ENCODE measurements at places on chromosomes 3 and 15.

DNA sequence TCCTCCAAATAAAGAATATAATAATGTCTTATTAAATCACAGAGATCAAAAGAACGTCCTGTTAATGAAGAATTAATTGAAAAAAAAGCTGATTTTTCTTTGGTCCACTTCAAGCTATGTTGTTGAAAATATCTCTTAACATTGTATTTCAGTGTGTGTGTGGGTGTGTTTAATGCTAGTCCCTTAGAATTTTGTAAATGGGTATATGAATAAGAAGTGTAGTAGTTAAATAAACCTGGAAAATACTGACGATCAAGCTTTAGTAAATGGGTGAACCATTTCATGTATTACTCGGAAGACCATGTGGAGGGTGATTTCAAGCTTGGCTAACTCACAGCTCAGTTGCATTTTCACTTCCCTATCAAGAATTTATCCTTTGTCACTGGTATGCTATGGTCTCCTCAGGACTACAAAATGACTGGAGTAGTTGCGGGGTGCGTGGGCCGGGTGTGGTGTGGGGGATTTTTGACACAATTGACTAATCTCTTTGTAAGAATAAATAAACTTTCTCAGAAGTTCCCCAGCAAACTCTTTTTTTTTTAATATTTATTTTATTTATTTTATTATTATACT is 586.4 kb downstream of the GRM7 start:
- DNase-seq: no peak

DNA sequence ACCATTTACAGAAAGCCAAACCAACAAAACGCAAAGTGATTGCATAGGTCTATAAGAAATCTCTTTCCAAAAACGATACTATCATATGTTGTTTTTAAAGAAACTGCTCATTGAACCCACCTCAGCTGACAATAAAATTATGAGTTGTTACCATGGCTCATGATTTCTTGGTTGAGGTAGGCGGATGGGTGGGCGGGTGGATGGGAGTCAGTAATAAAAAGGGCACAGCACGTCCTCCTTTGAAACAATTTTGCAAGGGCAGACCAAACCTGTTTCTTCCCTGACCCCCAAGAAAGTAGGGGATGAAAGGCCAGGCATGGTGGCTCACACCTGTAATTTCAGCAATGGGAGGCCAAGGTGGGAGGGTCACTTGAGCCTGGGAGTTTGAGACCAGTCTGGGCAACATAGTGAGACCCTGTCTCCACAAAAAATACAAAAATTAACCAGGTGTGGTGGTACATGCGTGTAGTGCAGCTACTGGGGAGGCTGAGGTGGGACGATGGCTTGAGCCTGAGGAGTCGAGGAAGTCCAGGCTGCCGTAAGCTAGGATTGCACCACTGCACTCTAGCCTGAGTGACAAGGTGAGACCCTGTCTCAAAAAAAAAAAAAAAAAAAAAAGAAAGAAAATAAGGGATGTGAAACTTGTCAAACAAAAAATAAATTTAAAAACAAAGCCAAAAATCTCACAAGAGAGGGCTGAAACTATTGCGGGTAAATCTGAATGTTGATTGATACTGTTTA is 2.1 kb downstream of the ABHD10 start:
- DNase-seq: no peak

DNA sequence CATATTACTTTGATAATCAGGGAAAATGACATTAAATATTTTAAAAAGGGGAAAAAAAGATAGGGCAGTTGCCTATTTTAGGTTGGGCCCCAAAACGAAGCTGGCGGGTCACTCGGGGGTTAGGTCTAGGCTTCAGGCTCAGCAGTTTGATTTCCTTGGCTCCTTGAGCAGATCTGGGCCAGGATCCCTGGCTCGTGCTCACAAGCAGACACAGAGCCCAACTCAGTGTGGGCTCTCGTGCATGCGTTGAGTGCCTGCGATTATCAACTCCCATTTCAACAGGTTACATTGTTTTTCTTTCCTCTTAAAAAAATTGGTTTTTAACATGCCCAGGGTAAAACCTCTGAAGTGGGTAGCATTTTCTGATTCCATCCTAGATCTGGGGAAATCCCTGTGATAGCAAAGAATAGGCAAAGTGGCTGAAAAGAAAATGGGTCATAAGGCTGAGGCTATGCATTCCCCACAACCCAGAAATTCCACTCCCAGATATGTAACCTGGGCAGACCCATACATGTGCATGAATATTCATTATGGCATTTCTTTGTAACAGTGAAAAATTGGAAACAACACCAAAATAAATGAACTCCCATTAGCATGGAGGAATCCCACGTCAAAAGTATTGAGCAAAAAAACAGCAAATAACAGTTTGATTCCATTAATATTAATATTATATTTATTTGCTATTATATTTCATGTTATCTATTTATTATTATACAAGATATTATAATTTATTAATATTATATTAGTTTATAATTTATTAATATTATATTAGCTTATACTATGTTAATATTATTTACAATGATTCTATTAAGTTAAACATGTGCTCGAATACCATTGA is 27.8 kb downstream of the FAM43A start:
- no peak for DNase-seq

- no peak for DNase-seq
Measured at GRCh38 chr3:144923046-144923775, 951.6 kb downstream of the DIPK2A start.

DNA sequence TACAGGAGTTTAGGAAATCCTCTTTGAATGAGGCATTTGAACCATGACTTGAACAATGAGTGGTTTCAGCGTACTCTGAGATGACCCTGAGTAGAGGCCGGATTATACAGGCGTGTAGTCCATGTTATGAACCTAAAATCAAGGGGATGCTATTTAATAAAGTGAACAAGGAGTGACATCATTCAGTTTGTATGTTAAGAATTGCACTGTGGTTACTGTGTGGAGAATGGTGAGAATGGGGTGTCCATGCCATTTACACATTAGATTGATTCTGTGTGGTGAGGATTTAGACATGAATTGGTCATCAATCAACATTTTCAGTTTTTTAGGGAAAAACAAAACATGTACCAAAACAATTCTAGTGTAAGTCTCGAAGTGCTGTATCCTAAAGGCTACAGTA is 65.8 kb downstream of the TPRG1 start:
- DNase-seq: no peak

- DNase-seq: no peak
Measured at GRCh38 chr15:77706482-77707244, 74.0 kb upstream of the LINGO1 start.

GRCh38 chr3:182722907-182723306 is 70.4 kb upstream of the ATP11B start:
- DNase-seq: no peak

- DNase-seq: no peak
Measured at GRCh38 chr15:51620641-51621040, 1.9 kb downstream of the DMXL2 start.

DNA sequence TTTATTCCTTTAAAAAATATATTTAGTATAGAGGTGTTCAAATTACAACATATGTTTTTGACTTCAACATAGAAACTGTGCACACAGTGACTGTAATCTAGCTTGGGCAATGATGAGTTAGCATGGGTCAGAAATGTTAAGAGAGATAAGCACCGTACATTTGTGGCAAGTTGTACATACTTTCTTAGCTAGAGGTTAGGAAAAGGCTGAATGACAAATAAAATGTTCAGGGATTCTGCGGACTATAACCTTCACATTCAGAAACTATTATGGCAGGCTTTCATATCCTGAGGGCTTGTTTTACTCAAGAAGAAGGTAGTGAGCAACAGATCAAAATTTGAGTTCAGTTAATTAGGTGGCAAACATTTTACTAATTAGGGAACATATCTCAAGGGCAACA is 379.7 kb upstream of the EPHA6 start:
- DNase-seq: no peak

- DNase-seq: no peak
Measured at GRCh38 chr15:73598530-73599160, 34.5 kb downstream of the NPTN start.

DNA sequence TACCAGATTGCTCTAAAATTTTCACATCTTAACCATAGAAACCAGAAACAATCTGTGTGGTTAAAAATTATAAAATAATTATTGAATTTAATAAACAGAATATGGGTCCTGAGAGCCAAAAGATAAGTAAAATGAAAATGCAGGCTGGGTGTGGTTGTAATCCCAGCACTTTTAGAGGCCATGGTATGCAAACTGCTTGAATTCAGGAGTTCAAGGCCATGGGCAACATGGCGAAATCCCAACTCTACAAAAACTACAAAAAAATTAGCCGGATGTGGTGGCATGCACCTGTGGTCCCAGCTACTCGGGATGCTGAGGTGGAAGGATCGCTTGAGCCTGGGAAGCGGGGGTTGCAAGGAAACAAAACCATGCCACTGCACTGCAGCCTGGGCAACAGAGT is 236.1 kb downstream of the STAG1 start:
- no peak for DNase-seq

DNA sequence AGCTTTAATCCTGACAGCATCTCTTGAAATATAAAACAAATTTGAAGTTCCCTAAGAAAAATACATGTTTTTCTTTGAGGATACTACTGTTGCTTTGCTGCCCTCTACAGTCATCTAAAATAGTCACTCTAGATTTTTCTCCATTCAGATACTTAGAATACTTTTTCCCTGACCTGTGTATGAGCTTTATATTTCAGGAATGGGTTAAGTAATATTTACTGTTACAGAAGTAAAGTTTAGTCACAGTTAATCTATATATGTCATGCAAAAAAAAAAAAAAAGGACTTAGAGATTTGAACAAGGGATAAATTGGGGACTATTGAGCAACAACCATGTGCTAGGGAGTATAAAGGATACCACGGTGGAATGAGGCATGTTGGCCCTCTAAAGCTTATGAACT is 8.8 kb downstream of the NECTIN3 start:
- no peak for DNase-seq

- no peak for DNase-seq
Measured at GRCh38 chr15:96230526-96231181, 99.8 kb upstream of the NR2F2 start.

- DNase-seq: no peak
Measured at GRCh38 chr3:42264399-42265058, 1.5 kb downstream of the CCK start.

DNA sequence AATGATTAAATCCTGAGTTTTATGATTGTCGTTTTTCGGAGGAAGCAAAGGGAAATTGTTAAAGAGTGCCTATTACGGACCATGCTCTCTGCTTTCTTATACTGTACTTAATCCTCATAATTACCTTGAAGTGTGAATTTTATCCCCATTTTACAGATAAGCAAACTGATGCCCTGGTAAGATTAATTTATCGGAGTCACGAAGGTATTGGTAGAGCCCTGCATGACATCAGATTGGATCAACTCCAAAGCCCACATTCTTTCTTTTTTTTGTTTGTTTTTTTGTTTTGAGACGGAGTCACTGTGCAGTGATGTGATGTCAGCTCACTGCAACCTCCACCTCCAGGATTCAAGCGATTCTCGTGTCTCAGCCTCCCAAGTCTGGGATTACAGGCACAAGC is 1.6 kb upstream of the GNB4 start:
- no peak for DNase-seq

DNA sequence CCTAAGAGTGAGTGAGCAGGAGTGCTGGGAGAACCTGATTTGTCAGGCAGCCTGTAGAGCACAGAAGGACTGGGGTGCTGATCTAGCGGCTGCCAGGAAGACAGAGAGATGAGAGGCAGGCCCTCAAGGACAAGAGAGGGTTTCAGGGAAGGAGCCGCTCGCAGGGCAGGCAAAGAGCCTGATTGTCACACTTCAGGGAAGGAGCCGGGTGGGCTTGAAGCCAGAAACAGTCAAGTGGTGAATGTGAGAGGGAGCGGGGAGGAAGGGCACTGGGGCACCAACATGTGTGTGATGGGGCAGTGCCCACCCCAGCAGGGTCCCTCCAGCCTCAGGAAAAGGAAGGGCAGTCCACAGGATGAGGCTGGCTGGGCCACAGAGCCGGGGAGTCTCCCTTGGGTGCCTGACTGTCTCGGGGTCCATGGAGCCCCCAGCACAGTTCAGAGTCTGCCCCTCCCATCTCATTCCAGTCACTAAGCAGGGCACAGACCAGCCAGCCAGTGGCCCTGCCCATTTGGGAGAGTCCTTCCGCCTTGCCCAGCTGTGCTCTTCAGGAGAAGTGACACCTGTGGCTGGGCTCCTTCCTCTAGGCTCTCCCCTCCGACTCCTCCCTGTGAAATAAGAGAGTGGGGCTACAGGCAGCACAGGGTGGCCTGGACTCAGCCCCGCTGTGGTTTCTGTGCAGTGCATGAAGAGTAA is 148.6 kb downstream of the RAB11A start:
- no peak for DNase-seq

DNA sequence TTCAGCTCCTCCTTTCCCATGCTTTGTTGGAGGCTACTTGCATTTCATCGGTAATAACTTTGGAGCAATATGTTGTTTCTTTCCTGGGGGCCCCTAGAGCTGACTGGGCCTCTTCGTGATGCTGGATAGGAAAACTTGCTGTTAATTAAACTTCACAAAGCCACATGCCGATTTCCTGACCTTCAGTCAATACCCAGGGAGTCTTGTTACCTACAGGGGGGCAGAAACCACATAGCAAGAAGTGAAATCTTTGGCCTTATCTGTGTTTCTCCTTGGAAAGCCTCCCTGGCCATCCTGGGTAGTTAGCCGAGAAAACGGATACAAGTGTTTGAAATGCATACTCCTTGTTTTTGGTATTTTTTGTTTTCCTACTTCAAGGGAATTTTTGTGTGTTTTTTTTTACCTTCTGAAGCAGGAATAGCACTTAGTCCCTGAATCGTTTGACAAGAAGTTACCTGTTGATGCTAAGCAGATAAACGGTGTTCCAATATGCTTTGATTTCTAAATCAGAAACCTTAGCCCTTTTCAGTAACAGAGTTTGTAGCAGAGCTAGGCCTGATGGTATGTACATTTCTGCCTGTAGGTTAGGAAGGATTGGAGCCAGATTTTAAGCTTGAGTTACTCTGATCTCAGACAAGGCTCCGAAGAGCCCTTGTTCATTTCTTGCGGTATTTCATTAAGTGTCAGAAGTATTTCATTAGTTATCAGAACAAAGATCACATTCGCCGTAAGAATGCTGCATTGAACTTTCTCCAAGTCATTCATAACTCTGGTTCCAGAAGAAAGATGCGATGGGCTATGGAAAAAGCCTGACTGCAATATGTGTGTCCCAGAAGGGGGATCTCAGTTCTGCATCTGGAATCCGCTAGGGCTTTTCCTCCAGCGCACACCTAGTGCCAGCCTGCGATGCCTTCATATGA is 111.5 kb downstream of the THSD4 start:
- no peak for DNase-seq

DNA sequence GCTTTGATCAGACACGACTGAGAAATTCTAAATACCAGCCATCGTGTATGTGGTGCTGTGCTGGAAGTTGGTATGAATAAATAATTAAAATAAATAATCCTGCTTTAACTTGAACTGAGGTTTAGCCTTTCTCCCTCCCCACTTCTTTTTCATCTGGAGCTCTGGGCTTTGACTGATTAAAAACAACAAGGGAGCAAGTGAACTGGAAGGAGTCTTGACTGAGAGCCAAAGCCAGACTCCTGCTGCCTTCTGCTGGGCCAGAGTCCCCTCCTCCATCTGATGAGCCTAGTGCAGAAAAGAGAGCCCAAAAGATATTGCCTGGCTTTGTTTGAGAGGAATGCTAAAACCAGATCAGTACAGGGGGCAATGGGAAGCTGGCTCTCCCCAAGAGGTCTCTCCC is 96.0 kb downstream of the CCNL1 start:
- no peak for DNase-seq

- DNase-seq: peak; percentile 75
Measured at GRCh38 chr3:188974856-188975599, 196.7 kb upstream of the TPRG1 start.

- no peak for DNase-seq
Measured at GRCh38 chr3:195131176-195131575, 139.8 kb downstream of the XXYLT1 start.
